ENCODE measurements at places on chromosomes 5 and 9.

DNA sequence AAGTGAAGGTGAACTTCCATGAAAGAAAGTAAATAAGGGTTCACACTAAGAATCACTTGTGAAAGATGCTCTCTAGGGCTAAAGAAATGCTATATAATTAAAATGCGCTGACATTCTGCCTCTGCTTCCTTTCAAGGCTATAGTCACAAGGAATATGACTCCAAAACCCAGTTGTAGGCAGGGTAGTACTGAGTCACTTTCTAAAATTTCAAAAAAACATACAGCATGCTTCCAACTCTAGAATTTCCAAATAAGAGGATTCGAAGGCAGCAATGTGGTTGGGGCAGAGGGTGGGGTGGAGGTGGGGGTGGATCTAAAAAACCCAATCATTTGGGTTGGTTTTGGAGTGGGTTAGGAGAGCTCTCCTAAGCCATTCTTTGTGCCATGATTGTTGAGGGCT, 84.6 kb downstream of the HMHB1 start:
- no peak for DNase-seq

DNA sequence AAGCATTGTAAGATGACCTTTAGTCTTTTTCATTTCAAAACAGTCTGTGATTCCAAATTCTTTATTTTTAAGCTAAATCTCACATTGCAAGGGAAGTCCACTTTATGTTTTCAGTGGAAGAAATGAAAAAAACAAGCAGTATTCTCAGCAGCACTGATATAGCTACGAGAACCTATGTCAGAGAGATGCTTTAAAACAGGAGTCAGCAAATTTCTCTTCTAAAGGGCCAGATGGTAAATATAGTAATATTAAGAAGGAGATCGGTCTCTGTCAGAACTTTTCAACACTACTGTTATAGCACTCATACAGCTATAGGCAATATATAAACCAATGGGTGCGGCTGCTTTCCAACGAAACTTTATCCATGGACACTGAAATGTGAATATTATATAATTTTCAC, 18.7 kb downstream of the IL31RA start:
- no peak for DNase-seq

GRCh38 chr9:110579034-110579861, at the start of gene SVEP1:
Gene SVEP1 (minus strand): TSS chr9:110579741. CDS start chr9:110579543, 198 bp downstream.
- no peak for DNase-seq

DNA sequence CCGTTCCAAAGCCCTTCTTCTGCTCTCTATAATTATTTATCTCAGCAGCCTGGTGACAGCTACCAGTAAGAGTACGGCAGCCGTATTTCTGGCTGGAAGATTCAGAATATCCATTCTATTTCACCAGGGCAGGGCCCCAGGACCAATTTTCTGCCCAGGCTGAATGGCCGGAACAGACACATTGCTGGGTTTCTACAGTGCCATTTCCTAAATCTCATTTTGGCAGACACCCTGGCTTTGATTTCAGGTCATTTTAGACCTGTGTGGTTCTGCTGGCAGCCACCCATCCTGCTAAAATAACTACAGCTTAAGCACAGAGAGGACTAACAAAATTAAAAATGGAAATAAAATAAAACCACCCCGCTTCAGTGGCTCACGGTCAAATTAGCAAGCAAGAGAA, 95.0 kb downstream of the CRB2 start:
- DNase-seq, result no peak

GRCh38 chr5:122908662-122909061, 63.2 kb downstream of the SNX24 start:
- no peak for DNase-seq

DNA sequence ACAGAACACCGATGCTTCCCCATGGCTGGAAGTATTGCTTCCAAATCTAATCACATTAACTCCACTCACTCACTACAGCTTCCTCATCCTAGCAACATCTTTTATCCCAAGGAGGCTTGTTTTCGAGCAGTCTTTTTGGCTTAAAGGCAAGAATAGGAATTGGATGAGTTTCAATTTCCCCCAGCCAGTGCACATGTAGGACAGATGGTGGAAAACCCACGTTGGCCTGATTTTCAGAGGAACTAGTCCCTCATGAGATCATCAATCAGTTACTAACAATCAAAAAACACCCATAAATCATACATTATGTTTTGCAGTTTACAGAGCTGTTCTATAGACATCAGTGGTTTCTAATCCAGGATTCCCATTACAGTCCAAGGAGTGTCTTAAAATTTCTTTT, 48.5 kb upstream of the AGXT2 start:
- no peak for DNase-seq

DNA sequence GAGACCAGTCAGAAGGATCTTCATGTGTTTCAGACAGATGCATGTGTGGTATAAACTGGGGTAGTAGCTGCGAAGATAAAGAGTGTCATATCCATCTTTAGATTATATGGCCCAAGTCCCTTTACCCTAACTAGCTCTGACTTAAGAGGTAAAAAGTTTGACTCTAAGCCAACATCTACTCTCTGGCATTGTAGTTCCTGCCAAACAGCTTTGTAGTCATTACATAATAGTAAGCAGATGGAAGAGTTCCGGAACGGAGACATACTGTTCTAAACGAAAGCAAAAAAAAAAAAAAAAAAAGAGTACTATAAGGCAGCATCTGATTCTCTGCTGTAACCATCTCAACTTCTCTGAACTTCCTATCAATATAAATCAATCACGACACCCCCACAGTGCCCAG, 48.8 kb downstream of the CEMIP2 start:
- DNase-seq, result no peak

DNA sequence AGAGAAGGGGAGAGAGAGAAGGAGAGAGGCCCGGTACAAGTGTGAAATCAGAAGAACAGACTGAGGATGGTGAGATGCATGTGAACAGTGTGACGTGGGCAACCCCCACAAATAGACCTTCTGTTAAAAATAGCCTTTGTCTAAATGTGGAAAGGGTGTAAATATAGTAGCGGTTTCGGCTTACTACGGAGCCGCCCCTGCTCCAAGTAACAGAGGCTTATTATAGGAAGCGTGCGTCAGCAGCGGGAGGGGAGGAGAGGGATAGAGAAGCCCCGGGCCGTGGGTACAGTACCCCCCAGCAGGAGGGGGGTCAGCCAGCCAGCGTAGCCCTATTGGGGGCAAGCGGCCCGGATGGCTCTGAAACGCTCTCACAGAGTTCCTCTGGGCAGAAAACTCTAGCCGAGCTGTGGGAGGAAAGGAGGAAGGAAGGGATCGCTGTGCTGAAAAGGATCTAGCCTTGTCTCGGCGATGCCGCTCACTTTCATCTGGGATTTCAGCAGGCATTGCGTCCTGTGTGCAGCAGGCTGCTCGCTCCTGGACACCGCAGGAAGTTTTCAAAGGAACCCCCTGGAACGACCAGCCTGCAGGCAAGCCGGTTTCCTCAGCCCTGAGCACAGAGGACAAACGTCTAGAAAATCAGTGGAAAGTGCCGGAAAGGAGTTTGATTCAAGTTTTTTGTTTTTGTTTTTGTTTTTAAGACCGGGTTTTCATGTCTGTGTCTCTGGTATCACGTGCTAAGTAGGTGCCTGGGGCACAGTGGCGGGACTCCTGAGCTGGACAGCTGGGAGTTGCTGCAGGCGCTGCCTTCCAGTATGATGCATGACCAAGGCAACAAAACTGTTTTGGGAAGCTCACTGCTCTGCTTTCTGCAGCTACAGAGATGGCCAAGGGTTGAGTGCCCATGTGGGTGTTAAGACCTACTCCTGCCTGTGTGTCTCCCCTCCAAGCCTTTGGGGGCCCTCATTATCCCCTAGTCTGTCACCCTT, 146.6 kb downstream of the SEC61B start:
- DNase-seq, result no peak

- no peak for DNase-seq
Observed at GRCh38 chr5:132001647-132002561, 9.6 kb downstream of the ACSL6 start.

- DNase-seq, result no peak
Observed at GRCh38 chr9:137853392-137853995, 24.1 kb upstream of the CACNA1B start.

DNA sequence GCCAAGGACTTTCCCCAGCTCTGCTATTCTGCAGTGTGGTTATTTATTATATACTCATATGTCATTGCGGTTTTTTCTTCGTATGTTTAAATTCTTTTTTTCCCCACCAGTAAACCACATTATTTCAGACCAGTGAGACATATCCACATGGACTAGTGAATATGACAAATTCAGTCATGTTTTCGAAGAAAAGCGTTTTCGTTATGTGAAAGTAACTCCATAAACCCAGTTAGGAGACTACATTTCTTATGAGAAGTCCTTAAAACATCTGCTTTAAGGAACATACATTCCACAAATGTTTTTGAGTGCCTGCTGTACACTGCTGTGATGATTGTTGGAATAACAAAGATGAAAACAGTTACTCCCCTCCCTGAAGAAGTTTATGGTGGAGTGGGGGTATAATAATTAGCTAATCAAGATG, 591.8 kb upstream of the CLINT1 start:
- no peak for DNase-seq

DNA sequence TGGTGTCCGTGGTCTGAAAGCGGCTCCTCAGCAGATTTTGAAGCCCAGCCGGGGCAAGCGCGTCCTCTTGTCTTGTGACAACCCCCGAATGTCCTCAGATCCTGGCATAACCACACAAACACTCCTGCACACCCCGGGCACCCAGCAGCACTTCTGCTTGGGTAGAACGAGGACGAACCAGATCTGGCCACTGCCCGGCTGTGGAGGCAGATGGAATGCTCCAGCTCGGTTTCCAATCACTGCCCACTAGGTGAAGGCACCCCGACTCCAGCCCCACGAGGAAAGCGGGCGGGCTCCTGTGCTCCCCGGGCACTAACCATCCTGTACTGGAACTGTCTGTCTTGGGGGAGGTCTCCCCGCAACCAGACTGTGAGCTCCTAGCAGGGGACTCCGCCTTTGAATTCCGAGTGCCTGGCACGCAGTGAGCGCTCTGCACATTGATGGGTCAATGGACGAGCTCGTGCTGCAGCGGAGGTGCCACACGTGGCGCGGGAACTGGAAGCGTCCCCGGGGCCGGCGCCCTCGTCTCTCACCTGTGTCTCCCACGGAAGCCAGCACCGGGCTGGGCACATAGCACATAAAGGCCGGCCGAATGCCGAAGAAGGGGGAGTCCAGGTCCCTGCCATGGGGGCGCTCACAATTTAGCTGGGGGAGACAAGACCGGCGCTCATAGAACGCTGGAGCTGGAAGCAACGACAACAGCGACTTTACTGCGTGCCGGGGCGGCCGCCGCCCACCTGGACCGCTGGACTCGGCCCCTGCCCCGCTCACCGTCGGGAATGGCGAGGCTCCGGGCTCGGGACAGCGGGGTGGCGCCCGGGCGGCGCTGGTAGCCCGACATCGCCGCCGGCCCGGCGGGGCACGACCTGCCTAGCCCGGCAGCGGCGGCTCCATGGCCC, 608 bp downstream of the ENTR1 start:
- no peak for DNase-seq

- DNase-seq, result no peak
Observed at GRCh38 chr9:79257228-79257781, 314.5 kb upstream of the TLE4 start.

GRCh38 chr5:6505416-6505755, 56.7 kb downstream of the UBE2QL1 start:
- DNase-seq, result no peak

- DNase-seq, result no peak
Observed at GRCh38 chr9:98227883-98228282, 27.6 kb downstream of the TBC1D2 start.

DNA sequence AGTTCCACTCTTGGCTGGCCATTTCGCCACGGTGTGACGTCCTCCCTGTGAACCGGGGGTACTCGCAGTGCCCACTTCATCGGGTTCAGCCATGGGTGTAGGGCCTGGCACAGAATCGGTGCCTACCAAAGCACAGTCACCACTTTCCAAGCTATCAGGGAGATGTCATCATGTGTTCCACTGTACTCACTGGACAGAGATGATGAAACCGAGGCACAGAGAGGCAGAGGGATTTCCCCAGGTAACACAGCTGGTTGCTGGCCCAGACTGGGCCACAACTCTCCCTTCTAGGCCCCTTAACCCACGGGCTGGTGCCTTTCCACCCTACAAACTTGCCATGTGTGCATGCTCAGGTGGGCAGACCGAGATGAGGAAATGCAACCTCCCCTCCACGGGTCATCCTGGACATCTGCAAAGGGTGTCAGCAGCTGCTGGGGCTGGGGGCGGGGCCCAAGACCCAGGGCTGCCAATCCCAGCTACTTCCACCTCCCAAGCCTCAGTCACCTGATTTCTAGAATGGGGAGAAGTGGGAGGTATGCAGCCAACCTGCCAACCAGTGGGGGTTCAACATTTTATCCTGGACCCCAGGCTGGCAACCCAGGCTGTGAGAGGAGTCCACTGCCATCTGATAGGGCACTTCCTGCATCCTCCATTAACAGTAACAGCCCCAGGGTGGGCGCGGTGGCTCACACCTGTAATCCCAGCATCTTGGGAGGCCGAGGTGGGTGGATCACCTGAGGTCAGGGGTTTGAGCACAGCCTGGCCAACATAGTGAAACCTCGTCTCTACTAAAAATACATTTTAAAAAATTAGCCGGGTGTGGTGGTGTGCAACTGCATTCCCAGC, 893 bp upstream of the SH2D3C start:
- DNase-seq, result no peak

GRCh38 chr5:143192191-143192900, 211.1 kb downstream of the NR3C1 start:
- no peak for DNase-seq

DNA sequence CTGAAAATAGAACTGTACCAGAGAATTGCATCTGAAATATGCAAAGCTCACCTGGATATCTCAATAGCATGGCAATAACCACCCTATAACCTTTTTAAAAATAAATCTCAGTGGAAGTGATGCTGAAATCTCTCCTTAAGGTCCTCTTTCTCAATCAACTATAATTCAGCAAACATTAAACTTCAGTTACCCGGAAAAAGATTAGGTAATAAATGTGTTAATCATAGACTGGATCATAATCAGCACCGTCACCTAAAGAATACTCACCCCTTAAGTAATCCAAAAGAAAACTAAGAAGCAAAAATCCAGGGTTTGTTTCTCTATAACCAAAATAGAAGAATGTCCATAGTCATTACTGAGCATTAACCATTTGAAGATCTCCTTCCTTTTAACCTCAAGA, 44.3 kb upstream of the DENND4C start:
- no peak for DNase-seq

GRCh38 chr5:95283761-95284571, 928 bp downstream of the MCTP1 start:
- no peak for DNase-seq

DNA sequence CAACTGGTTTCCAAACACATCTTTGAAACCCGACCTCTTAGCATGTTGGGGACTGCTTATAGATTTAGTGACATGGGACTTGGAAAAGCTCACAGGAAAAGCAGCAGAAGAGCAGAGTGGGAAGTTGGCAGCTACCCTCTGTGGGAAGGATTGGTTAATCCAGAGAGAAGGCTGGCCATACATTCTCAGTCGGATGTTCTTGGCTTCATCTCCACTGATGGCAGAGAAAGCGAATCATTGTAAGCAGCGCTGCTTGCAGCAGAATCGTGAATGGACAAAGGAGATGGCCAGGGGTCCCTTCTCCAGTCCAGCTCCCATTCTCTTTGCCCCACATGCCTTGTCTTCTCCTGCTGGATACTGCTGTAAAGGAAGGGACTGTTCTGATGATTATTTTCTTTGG, 62.7 kb downstream of the MEGF10 start:
- DNase-seq, result no peak

- no peak for DNase-seq
Observed at GRCh38 chr5:1417586-1418225, 27.5 kb downstream of the SLC6A3 start.
